ENCODE measurements at places on chromosomes 4 and X. TPM values are rescaled to one million over a fixed set of nuclear protein-coding genes. Genes with fewer than 3 reads are reported as not detected.

Gene ODAM
- not detected for total RNA-seq

Gene PHOX2B
- total RNA-seq: not detected

Gene CNKSR2
- 14.7 TPM for total RNA-seq

Gene SLITRK4
- not detected for total RNA-seq

Gene TKTL2
- not detected for total RNA-seq

Gene CHRDL1
- total RNA-seq: not detected

Gene SSX2
- not detected for total RNA-seq

Gene STATH
- not detected for total RNA-seq

Gene CENPVL2
- total RNA-seq: not detected

Gene KLHL4
- total RNA-seq: 0.27 TPM

Gene PAGE5
- total RNA-seq: not detected

Gene MSANTD1
- total RNA-seq: 2.0 TPM

Gene GAGE12F
- not detected for total RNA-seq

Gene PPP2R2C
- not detected for total RNA-seq

Gene NAP1L2
- 11.4 TPM for total RNA-seq

Gene SEPTIN11
- 29.4 TPM for total RNA-seq

Gene LANCL3
- total RNA-seq: 0.35 TPM

Gene PDHA1
- 87.6 TPM for total RNA-seq

Gene IGFBP7
- 0.91 TPM for total RNA-seq

Gene RS1
- total RNA-seq: not detected

Gene LDB2
- not detected for total RNA-seq
